Mesothelial cell of epicardium (in vitro differentiated cells): ENCODE measurements at places on chromosomes 12 and 14. TPM values are rescaled to one million over a fixed set of nuclear protein-coding genes. Genes with fewer than 3 reads are reported as not detected.

GRCh38 chr12:62686938-62687337 is 220.3 kb downstream of the MON2 start:
- no peak for DNase-seq

- DNase-seq, result no peak
Observed at GRCh38 chr12:97944576-97944975, 482.0 kb downstream of the RMST start.

DNA sequence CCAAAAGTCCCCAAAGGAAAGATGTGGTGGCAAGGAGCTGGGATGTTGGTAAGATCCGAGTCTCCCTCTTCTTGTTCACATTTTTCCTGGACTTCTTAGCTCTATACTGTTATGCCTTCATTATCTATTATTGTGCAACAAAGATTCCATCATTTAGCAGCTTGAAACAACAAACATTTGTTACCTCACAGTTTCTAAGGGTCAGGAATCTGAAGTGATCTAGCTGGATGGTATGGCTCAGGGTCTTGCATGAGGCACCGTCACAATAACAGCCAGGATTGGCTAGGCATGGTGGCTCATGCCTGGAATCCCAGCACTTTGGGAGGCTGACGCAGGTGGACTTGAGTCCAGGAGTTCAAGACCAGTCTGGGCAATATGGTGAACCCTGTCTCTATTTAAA is 51.1 kb upstream of the KRAS start:
- no peak for DNase-seq

DNA sequence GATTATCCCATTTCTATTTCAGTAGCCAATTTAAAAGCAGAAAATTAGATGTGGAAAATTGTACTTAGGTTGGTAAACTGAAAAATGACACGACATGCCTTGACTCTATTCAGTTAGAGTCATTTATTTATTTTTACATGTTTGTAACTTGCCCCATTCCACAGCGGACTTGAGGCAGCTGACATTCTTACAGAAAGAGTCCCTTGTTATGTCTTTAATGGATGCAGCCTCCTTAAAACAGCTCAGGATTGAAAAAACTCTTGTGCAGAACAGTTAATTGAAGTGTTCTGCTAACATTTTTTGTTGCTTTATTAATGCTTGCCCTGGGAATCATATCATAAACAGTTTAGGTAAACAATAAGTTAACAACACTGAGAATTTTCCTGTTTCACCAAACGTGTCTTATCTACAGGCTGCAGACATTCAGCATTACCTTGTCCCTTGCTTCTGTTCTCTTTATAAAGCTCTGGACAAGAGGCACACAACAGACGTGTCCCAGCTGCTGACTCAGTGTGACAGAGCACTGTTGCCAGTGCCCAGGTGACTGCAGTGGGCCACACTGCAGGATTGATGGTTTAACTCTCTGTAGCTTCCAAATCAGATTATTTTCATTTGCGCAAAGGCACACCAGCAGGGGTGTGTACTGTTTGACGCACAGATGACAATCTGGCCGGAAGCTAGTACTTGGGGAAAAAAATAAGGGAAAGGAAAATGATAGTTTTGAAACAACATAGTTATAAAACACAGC is 101.6 kb downstream of the PELI2 start:
- DNase-seq, result no peak

Gene NRL
- total RNA-seq, result 1.5 to 2.0 TPM (median 1.8 TPM) in 3 replicates

- no peak for DNase-seq
Observed at GRCh38 chr14:79660053-79660939, 551.0 kb downstream of the DIO2 start.

- DNase-seq, result no peak
Observed at GRCh38 chr12:95721320-95721719, 69.2 kb downstream of the NTN4 start.

- DNase-seq, result no peak
Observed at GRCh38 chr14:54440037-54440436, 1.1 kb downstream of the CNIH1 start.
